ENCODE measurements at places on chromosomes 2 and 18.

DNA sequence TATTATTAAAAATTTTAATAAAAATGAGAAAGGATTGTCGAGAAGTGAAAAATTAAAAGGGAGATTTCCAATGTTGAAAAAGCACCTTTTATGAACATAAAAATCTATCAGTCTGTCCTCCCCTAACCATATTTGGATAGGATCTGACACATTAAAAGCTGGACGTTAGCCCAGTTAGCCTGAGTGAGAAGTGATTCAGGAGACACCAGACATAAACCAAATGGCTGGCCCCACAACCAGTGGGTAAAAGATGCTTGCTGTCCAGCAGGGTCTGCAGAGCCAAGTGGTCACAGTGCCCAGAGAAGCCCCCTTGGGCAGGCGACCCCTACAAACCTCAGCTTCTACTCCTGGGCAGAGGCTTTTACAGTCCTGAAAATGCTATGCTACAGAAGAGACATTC, 253.8 kb upstream of the LYPD1 start:
- no peak for DNase-seq

DNA sequence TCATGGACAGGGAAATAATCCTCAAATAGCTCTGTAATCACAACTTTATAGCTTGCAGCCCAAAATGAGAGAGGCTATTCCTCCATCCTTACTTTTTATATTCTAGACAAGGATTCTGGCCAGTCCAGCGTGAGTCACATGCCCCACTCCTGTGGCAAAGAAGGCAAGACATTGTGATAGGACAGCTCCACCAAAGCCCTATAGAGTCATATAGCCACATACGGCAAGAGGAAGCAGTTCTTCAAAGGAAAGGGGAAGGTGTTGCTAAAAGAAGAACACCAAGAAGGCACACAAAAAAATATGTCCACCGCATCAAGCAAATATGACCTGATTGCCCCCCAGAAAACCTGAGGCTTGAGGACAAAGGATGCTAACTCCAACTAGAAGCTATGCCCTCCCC, 3.4 kb upstream of the GFPT1 start:
- DNase-seq, result no peak

DNA sequence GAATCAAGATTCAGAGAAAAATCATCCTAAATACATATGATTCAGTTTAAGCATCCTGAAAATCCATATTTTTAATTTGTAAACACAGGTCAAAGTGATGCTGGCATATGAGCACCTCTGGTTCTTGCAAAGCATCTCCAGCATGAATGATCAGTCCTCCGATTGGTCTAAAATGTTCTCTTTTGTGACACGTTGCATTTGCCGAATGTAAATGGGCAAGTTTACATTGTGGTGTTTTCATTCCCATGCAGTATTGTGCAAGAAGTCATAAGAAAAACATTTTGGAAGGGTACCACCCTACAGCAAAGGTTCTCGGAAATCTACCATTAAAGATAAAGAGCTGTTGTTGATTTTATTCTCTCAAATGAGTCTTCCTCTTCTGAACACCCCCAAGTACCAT, 108.0 kb upstream of the UNC80 start:
- no peak for DNase-seq

GRCh38 chr2:227415538-227416424, 28.0 kb upstream of the SCYGR1 start:
- no peak for DNase-seq

GRCh38 chr2:237547841-237548416, 18.4 kb upstream of the PRLH start:
- no peak for DNase-seq

- no peak for DNase-seq
Observed at GRCh38 chr18:58360324-58360723, 268.6 kb downstream of the ALPK2 start.

GRCh38 chr2:160168878-160169277, 31.2 kb downstream of the ITGB6 start:
- no peak for DNase-seq

- DNase-seq, result no peak
Observed at GRCh38 chr18:1304392-1304992, 399.8 kb downstream of the ADCYAP1 start.

DNA sequence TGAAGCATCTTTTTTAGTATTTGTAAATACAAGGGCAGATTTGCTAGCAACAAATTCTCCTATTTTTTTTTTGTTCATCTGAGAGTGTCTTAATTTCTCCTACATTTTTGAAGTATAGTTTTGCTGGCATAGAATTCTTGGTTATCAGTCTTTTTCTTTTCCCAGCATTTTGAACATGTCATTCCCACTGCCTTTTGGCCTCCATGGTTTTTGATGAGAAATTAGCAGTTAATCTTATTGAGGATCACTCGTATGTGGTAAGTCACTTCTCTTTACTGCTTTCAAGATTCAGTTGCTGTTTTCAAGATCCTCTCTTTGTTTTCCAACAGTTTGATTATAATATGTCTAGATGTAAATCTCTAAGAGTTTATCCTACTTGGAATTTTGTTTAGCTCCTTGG, 16.9 kb upstream of the RNF149 start:
- no peak for DNase-seq

GRCh38 chr2:113686537-113686936, 59.5 kb downstream of the RABL2A start:
- DNase-seq, result no peak

GRCh38 chr2:119266091-119266589, 42.5 kb downstream of the STEAP3 start:
- no peak for DNase-seq

GRCh38 chr2:12448846-12449505, 267.8 kb upstream of the TRIB2 start:
- DNase-seq, result no peak

GRCh38 chr2:33419581-33420200, 56.8 kb upstream of the RASGRP3 start:
- no peak for DNase-seq

- no peak for DNase-seq
Observed at GRCh38 chr18:56306797-56307196, 331.6 kb downstream of the TXNL1 start.

GRCh38 chr2:218882866-218883366, 2.3 kb downstream of the WNT10A start:
- DNase-seq, result no peak

- DNase-seq, result no peak
Observed at GRCh38 chr18:63444580-63444979, 22.3 kb upstream of the VPS4B start.

GRCh38 chr2:170997893-170998597, 69.0 kb downstream of the GORASP2 start:
- DNase-seq, result no peak

DNA sequence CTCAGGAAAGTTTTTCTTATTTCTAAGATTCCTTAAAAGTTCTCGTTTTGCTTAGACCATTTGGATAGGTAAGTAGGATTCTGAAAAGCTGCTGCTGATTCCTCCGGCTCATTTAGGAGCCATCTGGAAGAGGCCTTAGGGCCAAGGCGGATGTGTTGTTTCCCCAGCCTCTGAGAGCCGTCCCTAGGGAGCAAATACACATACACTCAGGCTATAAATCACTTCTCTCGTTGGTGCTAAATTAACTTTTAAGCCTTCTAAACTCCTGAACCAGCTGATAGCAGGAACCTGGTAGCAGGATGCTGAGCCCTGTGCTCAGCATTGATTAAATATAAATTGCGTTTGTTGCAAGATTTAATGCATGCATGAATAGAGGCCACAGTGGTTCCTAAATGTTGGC, 109.8 kb downstream of the ADCYAP1 start:
- no peak for DNase-seq

- DNase-seq, result no peak
Observed at GRCh38 chr18:6449213-6449612, 34.5 kb upstream of the L3MBTL4 start.

- peak; percentile 6 for DNase-seq
Observed at GRCh38 chr2:171247741-171248662, 87.3 kb upstream of the TLK1 start.

- no peak for DNase-seq
Observed at GRCh38 chr2:157420771-157421323, 23.0 kb downstream of the CYTIP start.

GRCh38 chr18:37248281-37248680, 317.3 kb downstream of the CELF4 start:
- no peak for DNase-seq
